Large intestine (tissue), 12 donors: ENCODE measurements at places on chromosomes 4 and X. TPM values are rescaled to one million over a fixed set of nuclear protein-coding genes. Genes with fewer than 3 reads are reported as not detected.

Gene SPP1
- polyA plus RNA-seq: 65.6 TPM

Gene PRRG1
- polyA plus RNA-seq: 6.6 TPM

Gene VCX3B
- polyA plus RNA-seq: not detected

Gene KCND1
- 2.5 TPM for polyA plus RNA-seq

Gene ITM2A
- 60.3 TPM for polyA plus RNA-seq

Gene TMEM31
- polyA plus RNA-seq: 0.43 TPM

Gene SPIN4
- 9.3 TPM for polyA plus RNA-seq

Gene TEX13D
- not detected for polyA plus RNA-seq

Gene TDO2
- polyA plus RNA-seq: 7.5 TPM

GRCh38 chr4:42865572-42866189 is 26.8 kb upstream of the GRXCR1 start:
- H3K4me3 ChIP-seq: no peak overlapping the region
- DNase-seq: peak; percentile 24
- H3K27ac ChIP-seq: no peak overlapping the region
- peaks cover 2% of the 10 kb centered on the region for H3K27me3 ChIP-seq

DNA sequence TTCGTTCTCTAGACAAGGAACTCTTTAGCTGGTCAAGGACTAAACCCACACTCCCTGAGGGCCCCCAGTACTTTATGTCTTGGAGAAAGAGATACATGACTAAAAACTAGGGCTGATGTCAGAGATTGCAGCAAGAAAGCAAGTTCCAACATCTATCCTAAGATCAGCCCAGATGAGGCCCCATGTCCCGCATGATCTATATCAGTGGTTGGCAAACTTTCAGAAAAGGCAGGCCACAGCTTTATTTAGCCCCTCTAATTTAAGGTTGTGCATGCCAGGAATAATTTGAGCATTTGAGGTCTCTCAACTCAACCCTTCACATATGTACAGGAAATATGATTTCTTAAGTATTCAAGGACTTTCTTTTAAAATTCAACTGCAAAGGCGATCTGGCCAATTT is 44.1 kb upstream of the FRMD7 start:
- no peak overlapping the region for H3K27ac ChIP-seq
- H3K27me3 ChIP-seq: no peaks in the 10 kb centered on the region
- no peak for DNase-seq
- H3K4me3 ChIP-seq: no peak overlapping the region
- H3K36me3 ChIP-seq: no peaks in the 10 kb centered on the region

GRCh38 chr4:71841336-71841735 is 57.5 kb upstream of the GC start:
- H3K36me3 ChIP-seq: no peaks in the 10 kb centered on the region
- no peak overlapping the region for H3K27ac ChIP-seq
- no peaks in the 10 kb centered on the region for H3K27me3 ChIP-seq
- H3K4me3 ChIP-seq: no peak overlapping the region

- no peak for DNase-seq
- H3K27me3 ChIP-seq: no peaks in the 10 kb centered on the region
- H3K4me1 ChIP-seq: peaks cover 35% of the 10 kb centered on the region
- peak overlapping the region; percentile 81 for H3K27ac ChIP-seq
- peaks cover 18% of the 10 kb centered on the region for H3K36me3 ChIP-seq
- H3K4me3 ChIP-seq: no peak overlapping the region
Measured at GRCh38 chrX:21972721-21973120, 32.2 kb downstream of the SMS start.

DNA sequence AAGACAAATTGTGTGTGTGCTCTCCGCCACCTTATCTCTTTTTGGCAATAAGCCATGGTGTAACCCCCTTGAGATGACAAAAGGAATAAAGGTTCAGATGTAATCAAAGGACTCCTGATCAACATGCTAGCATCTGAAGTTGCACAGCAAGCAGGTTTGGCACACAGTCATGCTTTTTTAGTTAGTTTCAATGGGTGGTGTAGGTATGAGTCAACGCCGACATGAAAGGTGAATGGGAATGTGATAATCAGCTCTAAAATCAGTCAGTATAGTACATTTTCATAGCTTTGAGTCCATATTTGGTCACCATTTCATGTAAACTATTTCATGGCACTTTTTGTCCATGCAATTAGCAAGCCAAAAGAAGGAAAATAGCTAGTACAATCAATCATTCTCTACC is 50.4 kb upstream of the ETNPPL start:
- no peak for DNase-seq
- H3K4me3 ChIP-seq: no peak overlapping the region
- H3K36me3 ChIP-seq: no peaks in the 10 kb centered on the region

GRCh38 chrX:122817321-122817955 is 366.6 kb upstream of the GRIA3 start:
- H3K4me3 ChIP-seq: no peak overlapping the region
- H3K4me1 ChIP-seq: no peaks in the 10 kb centered on the region
- no peak for DNase-seq
- H3K27ac ChIP-seq: no peak overlapping the region
- H3K36me3 ChIP-seq: no peaks in the 10 kb centered on the region

DNA sequence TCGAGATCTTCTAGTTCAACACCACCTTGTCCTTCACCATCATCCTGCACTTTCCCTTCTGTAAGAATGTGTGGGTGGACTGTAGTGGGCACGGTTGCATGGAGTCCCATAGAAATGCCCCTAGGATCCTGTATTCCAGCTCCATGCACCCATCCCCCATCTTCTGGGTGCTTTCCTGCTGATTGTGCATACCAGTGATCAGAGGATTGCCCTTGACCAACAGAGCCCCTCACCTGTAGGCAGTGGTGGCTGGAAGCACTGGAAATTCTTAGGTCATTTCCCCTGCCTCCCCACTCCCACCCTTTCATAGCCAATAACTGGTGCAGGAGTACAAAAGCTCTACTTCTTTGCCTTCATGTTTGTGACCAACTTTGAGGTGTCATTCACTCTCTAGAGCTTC is 213.4 kb upstream of the ARSJ start:
- no peaks in the 10 kb centered on the region for H3K27me3 ChIP-seq
- no peak overlapping the region for H3K27ac ChIP-seq
- DNase-seq: no peak
- H3K36me3 ChIP-seq: no peaks in the 10 kb centered on the region

DNA sequence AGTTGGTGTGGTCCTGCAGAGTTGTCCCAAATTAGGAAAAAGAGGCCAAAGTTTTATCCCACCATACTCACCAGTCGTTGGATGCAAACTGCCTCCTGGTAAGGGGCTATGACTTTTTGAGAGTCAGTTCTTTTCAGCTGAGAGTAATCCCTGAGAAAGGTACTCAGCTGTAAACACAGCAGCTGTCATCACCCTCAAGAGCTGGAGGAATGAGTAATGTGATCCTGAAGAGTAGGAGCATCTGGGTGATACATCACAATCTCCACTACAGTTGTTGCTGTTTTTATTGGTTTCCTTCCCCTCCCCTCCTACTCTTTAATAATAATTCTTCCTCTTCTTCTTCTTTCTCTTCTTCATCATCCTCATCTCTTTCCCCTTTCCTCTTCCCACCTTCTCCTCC is 5.7 kb downstream of the MAGEE1 start:
- no peak overlapping the region for H3K27ac ChIP-seq
- no peaks in the 10 kb centered on the region for H3K27me3 ChIP-seq
- H3K36me3 ChIP-seq: no peaks in the 10 kb centered on the region
- H3K4me1 ChIP-seq: peaks cover 3% of the 10 kb centered on the region

- no peaks in the 10 kb centered on the region for H3K27me3 ChIP-seq
- H3K4me1 ChIP-seq: no peaks in the 10 kb centered on the region
- no peaks in the 10 kb centered on the region for H3K36me3 ChIP-seq
- H3K4me3 ChIP-seq: no peak overlapping the region
Measured at GRCh38 chrX:79159800-79160199, 15.3 kb downstream of the GPR174 start.

DNA sequence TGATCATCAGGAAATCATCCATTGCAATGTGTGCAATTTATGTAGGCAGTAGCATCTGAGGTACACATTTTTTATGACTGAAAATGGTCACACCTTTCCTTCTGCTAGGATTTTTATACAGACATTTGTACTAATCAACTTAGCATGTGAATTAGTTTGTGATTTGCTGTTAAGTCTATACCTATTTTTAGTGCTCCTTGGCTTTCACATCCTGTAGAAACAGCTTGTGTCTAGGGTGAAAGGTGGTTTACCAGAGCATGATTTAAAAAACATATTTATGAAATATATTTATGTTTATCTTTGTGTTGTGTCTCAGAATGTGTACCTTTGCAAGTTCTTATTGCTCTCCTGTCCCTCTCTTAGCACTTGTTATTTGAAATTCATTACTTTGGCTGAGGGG is 916.0 kb downstream of the TECRL start:
- no peak overlapping the region for H3K4me3 ChIP-seq
- no peak overlapping the region for H3K27ac ChIP-seq
- no peaks in the 10 kb centered on the region for H3K27me3 ChIP-seq
- DNase-seq: no peak

GRCh38 chr4:102564399-102565059 is 63.4 kb downstream of the NFKB1 start:
- no peak overlapping the region for H3K4me3 ChIP-seq
- no peak for DNase-seq
- no peaks in the 10 kb centered on the region for H3K27me3 ChIP-seq
- H3K36me3 ChIP-seq: peaks cover 7% of the 10 kb centered on the region

DNA sequence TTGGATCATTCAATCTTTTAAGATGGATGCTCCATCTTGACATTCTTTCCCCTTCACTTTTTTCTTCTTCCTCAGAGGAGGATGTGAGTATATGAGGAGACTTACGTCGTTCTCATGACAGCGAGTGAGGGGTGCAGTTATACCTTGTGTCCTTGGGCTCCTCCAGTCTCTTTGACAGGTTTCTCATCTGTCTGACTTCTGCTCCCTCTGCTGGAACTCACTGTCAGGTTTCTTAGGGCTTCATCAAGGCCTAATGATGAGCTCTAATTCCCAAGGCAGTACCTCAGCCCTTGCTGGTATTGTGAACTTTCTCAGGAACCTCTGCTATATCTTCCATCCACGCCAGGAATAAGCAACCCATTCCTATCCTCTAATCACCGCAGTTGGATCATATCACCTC is 237.8 kb upstream of the ADGRL3 start:
- DNase-seq: no peak
- H3K36me3 ChIP-seq: no peaks in the 10 kb centered on the region
- no peak overlapping the region for H3K4me3 ChIP-seq
- H3K27me3 ChIP-seq: no peaks in the 10 kb centered on the region

DNA sequence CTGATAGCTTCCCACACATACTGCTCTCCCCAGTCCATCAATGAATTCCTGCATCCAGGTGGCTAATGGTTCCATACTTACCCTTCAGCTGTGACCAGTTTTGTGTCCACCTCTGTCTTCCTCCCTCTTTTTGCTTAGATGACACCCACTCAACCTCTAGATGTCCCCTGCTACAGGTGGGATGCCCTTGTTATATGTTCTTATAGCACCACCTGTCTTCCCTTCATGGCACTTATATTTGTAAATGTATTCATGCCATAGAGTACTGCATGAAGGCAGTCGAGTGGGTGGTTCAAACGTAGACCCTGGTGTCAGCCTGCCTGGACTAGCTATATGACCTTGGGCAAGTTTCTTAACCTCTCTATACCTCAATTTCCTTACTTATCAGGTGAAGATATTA is 6.5 kb upstream of the USP46 start:
- H3K27me3 ChIP-seq: no peaks in the 10 kb centered on the region
- no peak overlapping the region for H3K4me3 ChIP-seq
- no peaks in the 10 kb centered on the region for H3K36me3 ChIP-seq
- H3K4me1 ChIP-seq: peaks cover 23% of the 10 kb centered on the region

DNA sequence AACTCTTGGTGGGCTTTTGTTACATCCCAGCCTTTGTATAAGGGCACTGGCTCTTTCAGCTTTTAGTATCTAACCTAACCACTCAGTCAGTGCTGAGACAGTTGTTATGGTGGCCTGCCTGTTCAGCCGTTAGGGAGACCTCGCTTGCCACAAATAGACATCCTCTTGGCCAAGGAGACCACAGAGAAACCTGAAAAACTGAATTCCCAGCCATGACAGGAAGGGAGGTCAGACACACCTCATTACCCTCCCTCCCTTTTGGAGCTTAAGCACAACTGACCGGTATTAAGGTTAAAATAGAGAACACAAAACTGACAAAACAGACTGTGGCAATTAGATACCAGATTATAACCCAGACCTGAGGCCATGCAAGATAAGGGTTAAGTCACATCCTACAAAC is 1639.3 kb downstream of the RPA4 start:
- no peaks in the 10 kb centered on the region for H3K36me3 ChIP-seq
- H3K27ac ChIP-seq: no peak overlapping the region
- no peak for DNase-seq
- no peaks in the 10 kb centered on the region for H3K27me3 ChIP-seq
- no peaks in the 10 kb centered on the region for H3K4me1 ChIP-seq

GRCh38 chr4:154529728-154530519 is 20.3 kb downstream of the PLRG1 start:
- no peak for DNase-seq
- H3K4me3 ChIP-seq: no peak overlapping the region
- peaks cover 4% of the 10 kb centered on the region for H3K27me3 ChIP-seq
- no peaks in the 10 kb centered on the region for H3K4me1 ChIP-seq
- no peaks in the 10 kb centered on the region for H3K36me3 ChIP-seq
- no peak overlapping the region for H3K27ac ChIP-seq

- peaks cover 40% of the 10 kb centered on the region for H3K36me3 ChIP-seq
- H3K27ac ChIP-seq: no peak overlapping the region
- no peaks in the 10 kb centered on the region for H3K4me1 ChIP-seq
- no peak for DNase-seq
Measured at GRCh38 chr4:82458729-82459128, 28.3 kb downstream of the ENOPH1 start.

DNA sequence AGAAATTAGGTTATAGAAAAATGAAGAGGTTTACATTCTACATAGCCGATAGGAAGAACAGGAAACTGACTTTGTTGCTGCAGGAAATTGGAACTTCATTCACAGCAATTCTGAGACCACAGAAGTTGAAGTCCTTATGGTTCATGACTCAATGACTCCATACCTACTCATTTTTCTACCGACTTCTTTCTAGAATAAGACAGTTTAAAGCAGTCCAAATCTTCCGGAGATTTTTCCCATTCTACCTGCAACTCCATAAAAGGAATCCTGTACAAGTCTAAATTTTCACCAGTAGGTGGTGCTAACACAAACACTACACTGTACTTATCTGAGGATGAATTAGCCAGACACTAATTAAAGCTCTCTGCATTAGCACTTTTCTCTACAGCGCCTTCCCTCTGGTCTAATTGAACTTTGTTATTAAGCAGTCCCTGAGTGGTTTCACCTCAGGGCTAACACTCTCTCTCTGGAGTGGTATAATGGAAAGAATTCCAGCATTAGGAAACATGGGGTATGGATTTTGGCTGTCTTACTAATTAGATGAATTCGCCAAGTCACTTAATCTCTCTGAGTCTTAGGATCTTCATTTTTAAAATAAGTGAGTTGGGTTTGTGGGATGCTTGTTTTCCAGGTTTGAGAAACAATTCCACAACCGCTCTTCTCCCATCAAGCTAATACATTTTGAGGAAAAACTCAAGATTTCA is 167.9 kb downstream of the SMIM20 start:
- H3K4me3 ChIP-seq: no peak overlapping the region
- peaks cover 14% of the 10 kb centered on the region for H3K4me1 ChIP-seq
- H3K27me3 ChIP-seq: no peaks in the 10 kb centered on the region
- peak; percentile 35 for DNase-seq
- no peak overlapping the region for H3K27ac ChIP-seq
- no peaks in the 10 kb centered on the region for H3K36me3 ChIP-seq

- H3K4me3 ChIP-seq: no peak within 1 kb of the TSS
- H3K27ac ChIP-seq: no peak within 1 kb of the TSS
- H3K36me3 ChIP-seq: no peaks in the 10 kb centered on the region
- no peaks in the 10 kb centered on the region for H3K4me1 ChIP-seq
- H3K27me3 ChIP-seq: no peaks in the 10 kb centered on the region
Measured at GRCh38 chrX:78327370-78328086, at the start of gene CYSLTR1. Gene CYSLTR1, minus strand, starts transcription at chrX:78327611. Its CDS starts 53,865 bp downstream, at chrX:78273746.
